T47D (cell line): ENCODE measurements at places on chromosomes 3 and 15.

DNA sequence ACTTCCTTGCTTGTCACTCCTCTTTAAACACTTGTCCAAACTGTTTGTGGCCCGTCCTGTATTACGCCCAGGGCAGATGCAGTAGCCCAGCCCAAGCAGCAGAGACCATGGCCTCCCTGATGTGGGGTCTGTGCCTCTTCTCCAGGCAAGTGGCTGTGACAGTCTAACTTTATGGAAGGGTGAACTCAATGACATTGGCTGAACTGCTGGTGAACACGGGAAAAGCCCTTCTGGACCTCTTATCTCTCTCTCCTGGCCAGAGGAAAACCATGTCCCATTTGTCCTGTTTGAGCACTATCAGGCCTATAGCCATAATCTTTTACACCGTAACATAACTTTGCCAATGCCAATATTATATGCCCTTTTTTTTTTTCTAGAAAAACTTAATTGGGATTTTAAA lies 67.6 kb downstream of the SMAD3 start:
- DNase-seq: no peak

DNA sequence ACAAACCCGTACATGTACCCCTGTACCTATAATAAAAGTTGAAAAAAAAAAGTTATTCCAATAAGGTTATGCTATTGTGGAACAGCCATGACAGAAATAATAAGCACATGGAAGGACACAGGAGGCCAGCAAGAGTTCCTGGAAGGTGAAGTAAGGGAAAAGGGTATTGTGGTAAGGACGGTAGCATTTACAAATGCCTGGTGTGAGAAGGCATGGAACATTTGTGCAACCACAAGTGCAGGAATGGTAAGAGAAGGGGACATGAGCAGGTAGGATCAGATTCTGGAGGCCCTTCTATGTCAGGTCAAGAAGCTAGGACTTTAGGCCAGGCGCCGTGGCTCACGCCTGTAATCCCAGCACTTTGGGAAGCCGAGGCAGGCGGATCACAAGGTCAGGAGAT lies 82.5 kb downstream of the PPP2R3A start:
- DNase-seq: no peak

GRCh38 chr3:56989169-56989976 lies 71.1 kb upstream of the SPATA12 start:
- no peak for DNase-seq

- DNase-seq: no peak
These were observed 121.3 kb downstream of the RPLP1 start for GRCh38 chr15:69573815-69574475.

DNA sequence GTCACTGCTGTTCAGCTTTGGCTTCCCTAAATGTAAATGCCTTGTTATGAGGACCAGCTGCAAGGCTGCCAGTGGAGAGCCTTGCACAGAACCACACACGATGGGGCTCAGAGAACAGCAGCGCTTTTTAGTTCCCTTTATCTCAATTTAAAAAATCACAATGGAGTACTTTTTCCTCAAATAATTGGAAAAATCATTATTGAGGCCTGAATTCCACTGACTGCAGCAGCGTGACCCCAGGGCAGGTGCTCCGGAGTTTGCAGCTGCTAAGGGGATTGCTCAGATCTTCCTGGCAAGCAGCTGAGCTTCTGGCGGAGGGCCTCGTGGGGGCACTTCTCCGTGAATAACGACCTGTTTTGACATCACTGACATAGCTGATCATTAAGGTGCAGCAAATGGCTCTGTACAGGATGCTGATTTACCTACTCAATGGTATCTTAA lies 245.6 kb upstream of the TRIM42 start:
- DNase-seq: no peak

- no peak for DNase-seq
These were observed 55.1 kb downstream of the GPR160 start for GRCh38 chr3:170092907-170093306.
